Left ventricle myocardium inferior (tissue), 1 donor: ENCODE measurements at places on chromosomes 7 and 10. TPM values are rescaled to one million over a fixed set of nuclear protein-coding genes. Genes with fewer than 3 reads are reported as not detected.

- H3K36me3 ChIP-seq = peaks cover 44% of the 10 kb centered on the region
- no peak overlapping the region for H3K27ac ChIP-seq
- peaks cover 40% of the 10 kb centered on the region for H3K4me1 ChIP-seq
- no peaks in the 10 kb centered on the region for H3K27me3 ChIP-seq
Measured at GRCh38 chr10:11326913-11327616, 284.4 kb downstream of the USP6NL start.

RSPH10B2 gene
- total RNA-seq = not detected

DNA sequence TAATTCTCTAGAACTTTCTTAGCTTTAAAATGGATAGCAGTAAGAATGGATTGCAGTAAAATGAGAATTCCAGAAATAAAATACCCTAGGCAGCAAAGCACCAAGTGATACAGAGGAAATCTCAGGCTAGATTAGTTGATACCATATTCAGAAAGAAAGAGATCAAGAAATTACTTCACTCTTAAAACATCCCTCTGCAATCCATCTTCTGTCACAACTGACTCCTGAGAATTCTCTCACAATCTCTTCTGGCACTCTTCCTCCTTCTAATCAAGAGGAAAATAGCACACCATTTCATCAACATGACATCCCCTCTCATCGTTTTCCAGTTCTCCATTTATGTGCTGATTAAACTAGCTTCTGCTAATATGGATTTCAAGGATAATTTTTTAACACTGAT lies 42.2 kb upstream of the LAMB1 start:
- no peak overlapping the region for H3K4me3 ChIP-seq
- no peaks in the 10 kb centered on the region for H3K36me3 ChIP-seq
- H3K27me3 ChIP-seq = no peaks in the 10 kb centered on the region
- no peak for DNase-seq

GRCh38 chr10:7857262-7857661 lies 39.0 kb downstream of the TAF3 start:
- H3K4me3 ChIP-seq = no peak overlapping the region
- H3K4me1 ChIP-seq = peaks cover 18% of the 10 kb centered on the region
- H3K27ac ChIP-seq = no peak overlapping the region
- DNase-seq = no peak
- H3K36me3 ChIP-seq = peaks cover 8% of the 10 kb centered on the region

- no peak for DNase-seq
- H3K36me3 ChIP-seq = no peaks in the 10 kb centered on the region
- peaks cover 21% of the 10 kb centered on the region for H3K4me1 ChIP-seq
- no peaks in the 10 kb centered on the region for H3K27me3 ChIP-seq
Measured at GRCh38 chr7:116981939-116982338, 28.6 kb downstream of the ST7 start.

SLC26A5 gene
- not detected for total RNA-seq

EMX2 gene
- total RNA-seq = 0.25 TPM

- no peak for DNase-seq
- no peak overlapping the region for H3K27ac ChIP-seq
- H3K4me1 ChIP-seq = no peaks in the 10 kb centered on the region
- no peak overlapping the region for H3K4me3 ChIP-seq
- H3K36me3 ChIP-seq = peaks cover 3% of the 10 kb centered on the region
Measured at GRCh38 chr7:98315318-98315993, 34.0 kb downstream of the BRI3 start.

DNA sequence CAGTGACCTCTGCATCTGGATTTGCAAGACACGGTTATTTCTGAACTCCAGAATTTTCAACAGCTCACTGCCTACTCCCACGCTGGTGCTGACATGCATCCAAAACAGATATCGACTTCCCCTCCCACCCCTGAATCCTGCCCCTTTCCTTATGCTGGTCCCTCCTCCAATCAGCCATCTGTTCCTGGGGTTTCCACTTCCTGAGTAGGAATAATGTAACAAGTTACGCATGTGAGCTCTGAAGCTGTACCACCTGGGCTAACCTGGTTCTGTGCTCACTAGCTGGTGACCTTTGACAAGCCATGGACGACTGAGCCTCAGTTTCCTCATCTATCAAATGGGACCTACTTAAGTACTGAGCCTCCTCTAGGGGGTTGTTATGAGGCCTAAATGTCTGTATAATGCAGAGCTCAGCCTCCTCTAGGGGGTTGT lies 1.7 kb upstream of the NCAPG2 start:
- no peak for DNase-seq
- no peak overlapping the region for H3K27ac ChIP-seq
- no peaks in the 10 kb centered on the region for H3K36me3 ChIP-seq

- H3K27me3 ChIP-seq = no peaks in the 10 kb centered on the region
- peaks cover 46% of the 10 kb centered on the region for H3K4me1 ChIP-seq
- H3K27ac ChIP-seq = peak overlapping the region; percentile 74
- peak; percentile 83 for DNase-seq
- H3K4me3 ChIP-seq = peak overlapping the region; percentile 39
- H3K36me3 ChIP-seq = no peaks in the 10 kb centered on the region
Measured at GRCh38 chr10:122475100-122475499, 13.7 kb downstream of the HTRA1 start.
